Eye (tissue), 1 donor: ENCODE measurements at places on chromosomes 16 and 17.

GRCh38 chr17:82053556-82054263, 2.0 kb downstream of the GPS1 start:
- no peak for DNase-seq

DNA sequence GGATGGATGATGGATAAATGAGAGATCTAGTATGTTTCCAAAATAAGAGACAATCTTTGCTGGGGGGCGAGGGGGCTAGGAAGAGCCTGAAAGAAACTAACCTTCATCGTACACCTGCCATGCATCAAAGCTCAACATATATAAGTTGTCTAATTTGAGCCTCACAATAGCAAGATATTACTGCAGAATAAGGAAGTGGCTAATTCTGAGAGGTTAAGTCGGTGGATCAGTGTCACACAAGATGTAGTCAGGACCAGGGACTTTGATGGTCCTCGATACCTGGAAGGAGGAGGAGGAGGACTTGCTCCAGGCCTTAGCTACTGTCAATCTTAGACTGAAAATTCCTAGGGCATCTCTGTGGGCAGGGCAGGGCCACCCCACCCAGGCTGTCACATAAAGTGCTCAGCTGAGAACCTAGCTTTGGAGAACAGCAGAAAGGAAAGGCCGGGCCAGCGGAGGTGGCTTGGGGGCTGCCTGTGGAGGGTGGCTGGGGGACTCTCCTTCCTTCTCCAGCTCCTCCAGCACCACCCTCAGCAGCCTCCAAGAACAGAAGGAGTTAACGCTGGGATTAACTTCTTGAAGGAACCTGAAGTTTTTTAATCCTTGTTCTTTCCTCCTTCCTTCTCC, 460 bp upstream of the SLC13A2 start:
- DNase-seq = no peak

GRCh38 chr17:83146347-83146746, 66.9 kb downstream of the METRNL start:
- DNase-seq = no peak

DNA sequence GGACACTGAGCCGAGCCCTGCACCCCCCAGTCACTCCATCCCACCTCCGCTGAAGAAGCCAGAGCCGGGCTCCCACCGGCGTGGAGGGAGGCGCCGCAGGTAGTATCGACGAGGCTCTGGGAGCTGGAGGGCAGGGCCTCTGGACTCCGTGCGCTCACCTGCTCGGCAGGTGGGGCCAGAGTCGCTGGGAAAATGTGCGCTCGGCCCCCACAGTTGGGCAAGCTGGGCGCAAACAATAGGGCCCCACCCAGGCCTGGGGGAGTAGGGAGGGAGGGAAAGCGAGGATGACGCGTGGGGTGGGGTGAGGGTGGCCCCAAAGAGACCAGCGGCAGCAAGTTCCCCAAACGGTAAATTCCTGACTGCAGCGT, 668 bp downstream of the JUP start:
- no peak for DNase-seq

- peak; percentile 33 for DNase-seq
Observed at GRCh38 chr16:69108064-69108904, 2.8 kb downstream of the HAS3 start.

GRCh38 chr17:61047515-61047914, 352.1 kb upstream of the TBX2 start:
- no peak for DNase-seq

GRCh38 chr16:50812876-50813466, 71.1 kb downstream of the CYLD start:
- no peak for DNase-seq

DNA sequence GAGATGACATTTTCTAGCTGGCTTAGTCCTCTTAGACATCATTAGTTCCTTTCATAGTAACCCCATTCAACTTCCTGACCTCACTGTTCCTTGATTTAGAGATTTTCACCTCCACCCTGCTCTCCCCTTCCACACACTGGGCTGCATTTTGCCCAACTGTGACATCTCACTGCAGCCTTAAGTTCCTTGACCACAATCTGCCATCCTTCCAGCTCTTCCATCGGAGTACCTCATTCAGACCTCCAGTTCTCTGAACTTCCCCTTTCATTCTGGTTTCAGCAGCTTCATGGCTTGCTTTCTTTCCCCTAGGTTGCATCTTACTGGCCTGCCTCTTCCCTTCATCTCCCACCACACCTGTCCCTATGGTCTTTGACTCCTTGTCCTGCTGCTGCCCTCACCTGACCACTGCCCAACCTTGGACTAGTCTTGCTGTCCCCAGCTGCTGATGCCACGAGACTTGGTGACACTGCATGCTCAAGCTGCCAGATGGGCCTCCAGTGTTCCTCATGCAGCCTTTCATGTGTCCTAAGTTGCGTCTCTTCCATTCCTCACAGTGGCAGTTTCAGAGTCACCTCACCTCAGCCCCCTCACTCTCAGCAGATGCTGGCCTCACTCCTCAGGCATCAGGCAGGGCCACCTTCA, 40.8 kb downstream of the NUP88 start:
- no peak for DNase-seq

- no peak for DNase-seq
Observed at GRCh38 chr17:76270127-76270592, 5.0 kb downstream of the UBALD2 start.

- DNase-seq = peak; percentile 93
Observed at GRCh38 chr16:49700251-49701064, 155.5 kb downstream of the ZNF423 start.

DNA sequence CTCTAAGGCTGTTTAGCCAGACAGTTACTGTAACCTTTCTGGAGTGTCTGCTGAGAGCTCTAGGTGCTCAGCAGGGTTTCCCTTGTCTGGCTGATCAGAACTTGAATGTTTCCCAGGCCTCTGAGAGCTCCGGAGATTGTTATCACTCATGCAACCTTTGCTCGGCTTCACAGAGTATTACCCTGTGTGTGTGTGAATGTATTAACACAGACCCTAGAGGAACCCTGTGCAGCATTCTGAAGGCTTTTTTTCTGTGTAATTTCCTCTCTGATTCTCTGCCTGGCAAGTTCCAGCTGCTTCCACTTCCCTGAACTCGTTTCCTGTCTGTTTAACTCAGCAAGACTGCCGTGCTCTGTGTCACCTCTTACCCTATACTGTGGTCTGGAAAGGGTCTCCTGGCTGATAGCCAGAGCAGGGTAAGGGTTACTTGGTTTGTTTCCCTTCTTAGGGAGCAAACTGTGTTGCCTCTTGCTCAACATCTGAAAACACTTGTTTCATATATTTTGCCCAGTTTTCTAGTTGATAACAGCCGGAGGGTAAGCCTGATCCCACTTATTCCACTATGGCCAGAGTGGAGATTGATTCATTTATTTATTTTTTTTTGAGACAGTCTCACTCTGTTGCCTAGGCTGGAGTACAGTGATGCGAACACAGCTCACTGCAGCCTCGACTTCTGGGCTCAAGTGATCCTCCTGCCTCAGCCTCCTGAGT, 21.7 kb downstream of the PRMT7 start:
- DNase-seq = no peak

DNA sequence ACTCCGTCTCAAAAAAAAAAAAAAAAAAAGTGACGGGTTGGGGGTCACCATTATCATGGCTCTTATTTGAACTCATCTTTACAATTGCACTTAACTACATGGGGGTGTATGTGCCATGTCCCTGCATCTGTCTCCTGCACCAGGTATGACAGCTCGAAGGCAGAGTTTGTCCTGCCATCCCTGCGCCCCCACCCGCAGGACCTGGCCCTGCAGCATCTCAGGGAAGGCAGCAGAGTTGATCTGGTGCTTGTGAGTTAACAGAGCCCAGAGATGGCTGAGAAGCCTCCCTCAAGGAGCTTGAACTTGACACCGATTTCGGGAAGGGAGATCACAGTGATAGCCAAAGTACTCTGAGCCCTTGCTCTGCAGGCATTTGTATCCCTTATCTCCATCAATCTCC, 44.8 kb downstream of the C16orf82 start:
- no peak for DNase-seq

GRCh38 chr16:65327346-65327745, 205.5 kb upstream of the CDH11 start:
- no peak for DNase-seq

GRCh38 chr17:1724869-1725641, 551 bp downstream of the WDR81 start:
- DNase-seq = peak; percentile 59

DNA sequence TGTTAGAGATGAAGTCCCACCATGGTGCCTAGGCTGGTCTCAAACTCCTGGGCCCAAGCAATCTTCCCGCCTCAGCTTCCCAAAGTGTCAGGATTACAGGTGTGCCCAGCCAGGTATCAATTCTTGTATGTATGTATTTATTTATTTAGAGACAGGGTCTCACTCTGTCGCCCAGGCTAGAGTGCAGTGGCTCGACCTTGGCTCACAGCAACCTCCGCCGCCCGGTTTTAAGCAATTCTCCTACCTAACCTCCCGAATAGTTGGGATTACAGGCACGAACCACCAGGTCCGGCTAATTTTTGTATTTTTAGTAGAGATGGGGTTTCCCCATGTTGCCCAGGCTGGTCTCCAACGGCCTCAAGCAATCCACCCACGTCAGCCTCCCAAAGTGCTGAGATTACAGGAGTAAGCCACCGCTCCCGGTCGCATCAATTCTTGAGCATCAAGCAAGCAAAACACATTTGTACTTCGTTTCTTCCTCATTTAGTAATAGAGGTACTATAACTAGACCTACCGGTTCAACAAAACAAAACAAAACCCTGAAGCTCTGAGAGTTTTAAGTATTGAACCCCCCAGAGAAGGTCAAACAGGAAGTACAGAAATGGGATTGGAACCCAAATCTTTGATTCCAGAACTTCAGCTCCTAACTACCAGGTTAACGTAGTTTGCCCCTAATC, 1.0 kb upstream of the ZNF500 start:
- peak; percentile 22 for DNase-seq

GRCh38 chr16:74186561-74186971, 110.0 kb upstream of the PSMD7 start:
- peak; percentile 82 for DNase-seq

DNA sequence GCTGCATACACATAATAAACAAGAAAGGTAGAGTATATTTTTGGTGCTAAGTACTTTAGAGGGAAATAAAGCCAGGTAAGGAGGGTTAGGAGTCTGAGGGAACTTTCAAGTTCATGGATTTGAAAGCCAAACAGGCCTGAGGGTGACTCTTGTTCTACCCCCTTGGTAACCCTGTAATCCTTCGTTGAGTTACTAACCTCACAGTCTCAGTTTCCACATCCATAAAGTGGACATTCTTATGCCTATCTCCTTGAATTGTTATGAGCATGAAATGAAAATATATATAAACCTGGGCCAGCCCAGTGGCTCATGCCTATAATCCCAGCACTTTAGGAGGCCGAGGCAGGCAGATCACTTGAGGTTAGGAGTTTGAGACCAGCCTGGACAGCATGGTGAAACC, 22.4 kb downstream of the PECAM1 start:
- no peak for DNase-seq

DNA sequence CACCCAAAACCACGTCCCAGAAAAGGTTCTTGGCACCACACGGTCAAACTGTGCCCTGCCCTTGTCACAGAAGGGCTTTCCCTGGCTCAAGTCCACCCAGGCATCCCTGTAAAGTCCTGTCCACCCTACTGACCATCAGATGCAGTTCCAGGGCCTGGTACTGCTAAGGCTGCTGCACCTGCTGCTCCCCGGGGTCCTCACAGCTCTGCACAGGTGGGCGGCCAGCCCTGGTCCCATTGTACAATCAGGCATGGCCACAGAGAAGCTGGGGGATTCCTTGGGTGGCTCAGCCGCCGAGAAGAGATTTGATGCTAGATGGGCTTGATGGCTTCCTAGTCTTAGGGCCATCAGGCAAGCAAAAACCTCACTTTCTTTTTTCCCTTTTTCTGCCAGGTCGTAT, 15.3 kb downstream of the ABCA3 start:
- DNase-seq = no peak

DNA sequence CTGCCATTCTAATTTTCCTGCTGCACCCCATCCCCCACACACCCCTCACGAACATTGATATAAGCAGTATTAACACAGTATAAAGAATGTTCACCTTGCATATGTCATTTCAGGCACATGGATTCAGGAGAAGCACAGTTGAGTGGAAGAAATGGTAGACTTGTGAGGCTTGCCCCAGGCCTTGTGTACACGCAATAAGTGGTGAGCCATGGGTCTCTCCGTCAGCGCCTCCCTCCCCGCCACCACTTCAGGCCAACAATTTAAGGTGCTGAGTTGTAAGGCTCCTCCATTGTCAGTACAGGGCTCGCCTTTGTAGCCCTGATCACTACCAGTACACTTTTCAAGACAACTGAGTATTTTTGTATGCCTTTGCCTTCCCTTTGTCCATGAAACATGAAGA, 12.2 kb upstream of the CLEC18C start:
- DNase-seq = no peak

GRCh38 chr16:57091975-57092785, at the start of gene CPNE2:
CPNE2 (plus strand) TSS chr16:57092583; CDS start chr16:57110743, 18,160 bp downstream.
- peak; percentile 76 for DNase-seq

DNA sequence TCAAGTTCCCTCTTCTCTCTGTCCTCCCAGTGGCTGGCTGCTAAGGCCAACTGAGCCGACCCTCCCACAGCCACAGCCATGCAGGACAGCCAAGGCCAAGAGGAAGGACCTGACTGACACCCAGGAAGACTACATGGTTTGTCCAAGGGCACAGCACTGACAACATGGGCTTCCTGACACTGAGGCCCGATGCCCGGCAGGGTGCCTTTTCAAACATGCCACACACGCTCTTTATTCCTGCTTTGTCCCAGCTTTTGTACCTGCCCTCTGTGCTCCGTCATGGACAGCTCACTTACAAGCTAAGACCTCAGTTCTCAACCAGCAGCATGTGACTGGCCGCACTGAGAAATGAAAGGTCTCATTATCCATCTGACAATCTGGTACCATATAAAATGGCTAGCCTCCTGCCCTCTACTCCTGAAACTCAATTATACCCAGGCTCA, 45.8 kb downstream of the TEX2 start:
- peak; percentile 20 for DNase-seq

GRCh38 chr17:67132366-67132765, 88.0 kb downstream of the CACNG1 start:
- DNase-seq = no peak

- no peak for DNase-seq
Observed at GRCh38 chr17:12666718-12667117, 1.0 kb downstream of the MYOCD start.

- peak; percentile 81 for DNase-seq
Observed at GRCh38 chr17:49016775-49017463, 19.7 kb downstream of the IGF2BP1 start.

GRCh38 chr16:48129926-48130325, 25.9 kb downstream of the ABCC12 start:
- no peak for DNase-seq

DNA sequence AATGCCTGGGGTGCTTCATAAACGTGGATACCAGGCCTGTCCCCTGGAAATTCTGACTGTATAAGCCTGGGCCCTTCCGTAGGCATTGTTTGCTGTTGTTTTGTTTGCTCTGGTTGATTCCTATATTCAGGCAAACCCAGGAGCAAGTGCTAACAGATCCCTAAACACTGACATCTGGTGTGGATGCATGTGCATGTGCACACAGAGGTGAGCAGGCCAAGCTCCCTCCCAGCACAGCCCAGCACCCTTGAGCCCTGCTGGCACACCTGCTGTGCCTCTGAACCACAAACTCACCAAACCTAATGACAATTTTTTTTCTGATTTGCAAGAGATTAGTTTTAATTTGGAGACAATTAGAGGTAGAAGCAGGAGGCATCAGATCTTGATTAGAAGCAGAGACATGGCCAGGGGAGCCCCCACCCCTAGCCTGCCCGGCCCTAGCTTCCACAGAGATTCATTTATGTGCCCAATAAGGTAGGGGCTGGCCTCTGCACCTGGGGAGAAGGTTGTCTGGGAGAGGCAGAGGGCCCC, 40.4 kb downstream of the TMEM132E start:
- DNase-seq = no peak

GRCh38 chr17:80482555-80483308, 6.3 kb upstream of the NPTX1 start:
- no peak for DNase-seq
